ENCODE measurements at places on chromosomes 5 and 9.

DNA sequence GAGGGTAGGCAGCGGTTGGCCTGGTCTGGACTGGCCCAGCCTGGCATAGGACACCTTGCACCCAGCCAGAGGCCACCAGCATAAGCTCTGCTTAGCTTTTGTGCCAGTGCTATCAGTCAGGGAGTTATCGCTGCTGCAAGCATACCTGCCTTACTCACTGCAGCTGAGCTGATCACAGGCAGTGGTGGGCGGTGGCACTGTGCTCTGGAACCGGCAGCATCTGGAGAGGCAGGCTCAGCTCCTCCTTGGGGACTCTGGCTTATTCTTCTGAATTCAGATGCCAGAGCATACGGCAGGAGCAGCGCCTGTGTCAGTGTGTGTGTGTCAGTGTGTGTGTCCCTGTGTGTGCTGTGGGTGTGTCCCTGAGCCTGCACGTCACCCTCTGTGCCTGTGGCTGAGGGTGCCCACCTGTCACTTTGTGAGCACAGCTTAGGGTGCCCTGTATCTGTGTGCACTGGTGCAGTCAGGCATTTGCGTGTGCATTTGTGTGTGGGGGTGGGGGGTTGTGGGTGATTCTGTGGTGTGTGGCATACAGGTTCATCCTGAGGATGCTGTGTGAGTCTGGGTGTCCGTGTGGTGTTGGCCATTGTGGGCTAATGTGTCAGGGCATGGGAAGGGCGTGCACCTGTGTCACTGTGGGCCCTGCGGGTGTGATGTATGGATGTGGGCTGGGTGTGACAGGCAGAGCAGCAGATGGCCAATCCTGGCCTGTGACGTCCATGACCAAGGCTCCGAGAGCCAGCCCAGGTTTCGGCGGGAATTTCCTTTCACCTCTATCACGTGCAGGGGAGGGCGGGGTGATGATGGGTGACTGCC, 23.5 kb downstream of the LMX1B start:
- no peak for DNase-seq

DNA sequence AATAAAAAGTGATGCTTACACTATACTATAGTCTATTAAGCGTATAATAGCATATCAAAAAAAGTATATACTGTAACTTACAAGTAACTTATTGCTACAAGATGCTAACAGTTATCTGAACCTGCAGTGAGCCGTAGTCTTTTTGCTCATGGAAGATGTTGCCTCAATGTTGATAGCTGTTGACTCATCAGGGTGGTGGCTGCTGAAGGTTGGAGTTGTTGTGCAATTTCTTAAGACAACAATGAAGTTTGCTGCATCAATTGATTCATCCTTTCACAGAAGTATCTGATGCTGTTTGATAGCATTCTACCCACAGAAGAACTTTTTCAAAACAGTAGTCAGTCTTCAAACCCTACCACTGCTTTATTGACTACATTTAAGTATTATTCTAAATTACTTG, 7.8 kb upstream of the C9orf40 start:
- no peak for DNase-seq

DNA sequence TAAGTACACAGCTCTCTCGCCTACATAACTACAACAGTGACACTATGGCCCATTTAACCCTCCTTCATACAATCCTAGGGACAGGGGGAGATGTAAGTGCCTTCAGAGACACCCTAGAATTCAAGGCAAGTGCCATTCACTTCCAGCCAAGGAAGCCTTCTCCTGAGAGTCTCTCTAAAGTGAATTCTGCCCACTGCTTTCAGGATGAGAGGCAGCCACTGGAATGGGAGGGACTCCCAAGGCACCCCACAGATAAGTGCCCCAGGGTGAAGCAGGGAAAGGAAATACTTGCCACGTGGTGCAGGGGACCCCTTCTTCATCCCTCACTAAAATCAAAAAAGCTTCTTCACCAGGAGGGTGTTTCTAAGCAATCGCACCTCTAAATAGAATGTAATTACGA, 283.7 kb downstream of the ZNF608 start:
- DNase-seq, result no peak

DNA sequence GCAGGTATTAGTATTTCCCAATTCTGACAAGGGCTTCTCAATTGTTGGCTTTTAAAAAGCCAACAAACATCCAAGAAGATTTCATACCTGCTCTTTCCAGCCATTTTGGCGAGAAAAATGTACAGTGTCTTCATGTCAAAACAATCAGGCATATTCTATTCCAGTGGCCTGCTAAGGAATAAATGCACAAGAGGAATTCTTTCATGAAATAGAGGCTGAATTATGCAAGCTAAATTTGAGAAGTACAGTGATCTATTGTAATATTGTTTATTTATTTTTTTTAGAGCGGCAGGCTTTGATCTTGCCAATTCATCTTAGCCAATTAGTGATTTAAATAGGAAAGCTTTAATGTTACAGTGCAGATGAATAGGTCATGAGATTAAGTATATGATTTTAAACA, 49.3 kb downstream of the NLN start:
- DNase-seq, result no peak

DNA sequence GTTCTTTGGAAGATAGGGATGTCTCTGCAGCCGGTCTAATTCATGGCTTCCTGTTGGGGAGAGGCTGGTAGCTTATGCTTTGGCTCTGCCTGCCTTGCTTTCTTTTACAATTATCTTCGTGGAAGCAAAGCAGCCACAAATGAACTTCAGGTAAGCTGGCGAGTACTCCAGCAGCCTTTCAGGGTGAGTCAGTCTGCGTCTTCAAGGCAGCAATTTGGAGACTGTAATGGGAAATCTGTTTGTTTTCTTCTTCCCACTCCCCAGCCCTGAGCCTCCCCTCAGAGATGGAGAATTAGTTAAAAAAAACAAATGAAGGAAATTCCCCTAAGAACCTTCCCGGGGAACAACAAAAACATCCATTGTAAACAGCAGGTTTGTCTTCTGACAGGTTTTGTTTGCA, 100.1 kb downstream of the PSAT1 start:
- no peak for DNase-seq

DNA sequence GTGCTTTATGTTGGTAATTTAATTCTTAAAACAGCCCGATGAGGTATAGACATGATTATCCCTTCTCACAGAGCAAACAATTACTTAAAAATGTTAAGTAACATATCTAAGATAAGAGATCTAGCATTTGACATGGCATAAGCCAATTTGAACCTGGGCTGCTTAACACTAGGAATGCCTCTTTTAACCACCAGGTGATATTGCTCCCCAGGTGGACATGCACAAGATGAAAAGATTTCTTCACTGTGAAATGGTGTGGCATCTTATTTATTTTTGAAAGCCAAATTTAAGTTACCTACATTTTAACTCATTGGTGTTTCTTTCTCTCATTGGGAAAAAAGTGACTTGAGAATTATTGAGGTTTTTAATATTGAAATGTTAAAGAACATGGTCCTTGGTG, 15.8 kb upstream of the LRRC70 start:
- no peak for DNase-seq

GRCh38 chr5:1329111-1329579, 15.8 kb downstream of the CLPTM1L start:
- no peak for DNase-seq

GRCh38 chr5:102283102-102283797, 12.8 kb downstream of the SLCO4C1 start:
- no peak for DNase-seq

- no peak for DNase-seq
These were observed 19.1 kb upstream of the LAMC3 start for GRCh38 chr9:130989891-130990290.

GRCh38 chr5:58021466-58021865, 438.4 kb downstream of the PLK2 start:
- DNase-seq, result no peak

- DNase-seq, result no peak
These were observed 1.3 kb downstream of the ZBTB34 start for GRCh38 chr9:126861707-126862103.

GRCh38 chr5:39448506-39449128, 23.8 kb upstream of the DAB2 start:
- DNase-seq, result no peak

- DNase-seq, result no peak
These were observed 52.9 kb upstream of the VLDLR start for GRCh38 chr9:2568689-2569088.

DNA sequence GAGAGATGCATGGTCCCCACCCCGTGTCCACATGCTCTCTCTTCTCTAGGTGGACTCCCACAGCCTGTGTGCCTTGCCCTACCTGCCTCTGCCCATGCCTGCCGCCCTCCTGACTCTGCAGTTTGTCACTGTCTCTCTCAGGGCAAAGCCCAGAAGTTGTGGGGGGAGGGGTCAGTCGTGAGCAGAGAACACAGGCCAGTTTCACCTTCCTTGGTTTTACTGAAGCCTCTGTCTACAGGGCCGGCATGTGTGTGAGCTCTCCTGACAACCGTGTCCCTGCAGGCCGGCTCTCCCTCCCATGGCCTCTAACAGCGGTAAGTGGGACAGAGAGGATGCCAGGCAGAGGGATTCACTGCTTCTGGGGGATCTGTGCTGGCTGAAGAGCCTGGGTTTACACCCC, 43.5 kb upstream of the SLC25A51 start:
- DNase-seq, result no peak

DNA sequence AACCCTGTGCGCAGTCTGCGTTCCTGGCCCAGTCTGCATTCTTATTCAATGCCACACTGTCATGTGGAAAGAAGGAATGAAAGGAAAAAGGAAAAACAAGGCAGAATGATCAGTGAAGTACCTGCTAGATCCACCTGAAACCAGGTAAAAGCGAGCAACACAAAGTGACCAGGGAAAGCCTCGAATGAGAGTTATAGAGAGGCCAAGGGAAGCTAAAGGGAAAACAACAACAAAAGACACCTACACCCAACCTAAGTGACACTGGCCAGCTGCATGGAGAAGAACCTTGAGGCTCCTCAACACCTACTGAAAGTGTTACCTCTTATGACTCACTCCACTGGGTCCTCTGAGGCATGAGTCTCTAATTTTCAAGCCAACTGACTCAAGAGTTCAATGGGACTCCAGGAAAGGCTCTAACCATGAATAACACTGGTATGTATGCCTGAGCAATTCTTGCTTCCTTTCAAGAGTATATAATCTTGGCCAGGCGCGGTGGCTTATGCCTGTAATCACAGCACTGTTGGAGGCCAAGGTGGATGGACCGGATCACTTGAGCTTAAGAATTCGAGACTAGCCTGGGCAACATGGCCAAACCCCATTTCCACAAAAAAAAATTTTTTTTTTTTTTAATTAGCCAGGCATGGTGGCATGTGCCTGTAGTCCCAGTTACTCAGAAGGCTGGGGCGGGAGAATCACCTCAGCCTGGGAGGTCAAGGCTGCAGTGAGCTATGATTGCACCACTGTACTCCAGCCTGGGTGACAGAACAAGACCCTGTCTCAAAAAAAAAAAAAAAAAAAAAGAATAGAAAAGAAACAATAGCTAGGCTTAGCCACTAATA, 29.0 kb downstream of the MTMR12 start:
- peak; percentile 6 for DNase-seq

DNA sequence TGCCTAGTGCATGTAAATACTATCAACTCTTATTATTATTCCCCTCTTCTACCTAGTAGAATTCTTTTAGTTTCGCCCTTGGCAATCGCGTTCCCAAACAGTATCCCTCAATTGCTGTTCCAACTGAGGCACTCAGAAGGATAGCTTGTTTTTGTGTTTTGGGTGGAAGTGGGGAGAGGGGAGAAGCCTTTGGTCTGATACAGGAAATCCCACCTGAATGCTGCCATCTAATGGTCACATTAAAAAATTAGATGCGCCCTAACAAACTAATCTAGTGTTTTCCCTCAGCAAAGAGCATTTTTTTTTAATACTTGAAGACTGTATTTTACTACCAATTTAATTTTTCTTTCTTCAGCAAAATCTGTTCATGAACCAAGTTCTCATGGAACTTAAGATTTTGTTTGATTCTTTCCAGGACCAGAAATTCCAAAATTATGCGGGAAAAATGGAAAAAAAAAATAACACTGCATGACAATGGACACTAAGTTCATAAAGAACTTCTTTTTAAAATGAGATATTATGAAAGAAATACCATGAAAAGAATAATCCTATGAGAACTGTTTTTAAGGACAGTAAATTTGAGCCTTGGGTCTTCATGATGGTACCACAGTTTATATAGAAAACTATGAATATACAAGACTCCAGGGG, 22.2 kb upstream of the GLDC start:
- DNase-seq, result no peak

GRCh38 chr5:66438087-66438486, 158.1 kb upstream of the MAST4 start:
- no peak for DNase-seq

GRCh38 chr5:111453747-111454146, 58.6 kb downstream of the STARD4 start:
- DNase-seq, result no peak

DNA sequence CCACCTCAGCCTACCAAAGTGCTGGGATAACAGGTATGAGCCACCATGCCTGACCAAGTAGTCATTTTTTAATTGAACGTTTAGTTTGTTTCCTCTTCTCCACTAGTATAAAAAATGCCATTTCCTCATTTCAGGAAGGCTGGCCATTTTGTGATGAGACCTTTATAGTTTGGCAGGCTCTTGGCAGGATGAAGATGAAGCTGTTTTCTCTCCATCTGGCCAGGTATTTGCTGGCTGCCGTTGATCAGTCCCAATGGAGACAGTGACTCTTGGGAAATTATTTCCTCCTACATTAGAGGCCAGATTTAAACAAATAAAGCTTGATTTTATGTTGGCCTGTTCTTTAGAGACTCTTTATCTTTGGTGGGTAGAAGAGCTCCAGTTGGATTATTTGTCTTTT, 199.0 kb downstream of the ARHGAP26 start:
- DNase-seq, result no peak

DNA sequence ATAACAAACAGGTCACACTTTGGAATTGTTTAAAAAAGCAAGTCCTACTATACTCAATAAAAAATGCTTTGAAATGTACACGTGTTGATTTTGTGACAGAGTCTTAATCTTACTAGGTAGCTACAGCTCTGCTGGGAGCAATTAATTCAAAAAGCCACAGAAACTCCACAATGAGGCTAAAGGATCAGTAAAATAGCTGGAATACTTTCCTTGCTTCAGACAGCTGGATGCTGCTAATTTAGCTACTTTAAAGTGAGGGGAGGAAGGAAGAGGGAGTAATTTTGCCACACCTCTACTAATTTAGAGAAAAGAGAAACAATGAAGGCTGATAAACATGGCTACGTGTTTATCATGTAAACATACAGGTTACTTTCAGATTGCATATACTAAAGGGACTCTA, 927.6 kb upstream of the DMAC1 start:
- DNase-seq, result no peak

DNA sequence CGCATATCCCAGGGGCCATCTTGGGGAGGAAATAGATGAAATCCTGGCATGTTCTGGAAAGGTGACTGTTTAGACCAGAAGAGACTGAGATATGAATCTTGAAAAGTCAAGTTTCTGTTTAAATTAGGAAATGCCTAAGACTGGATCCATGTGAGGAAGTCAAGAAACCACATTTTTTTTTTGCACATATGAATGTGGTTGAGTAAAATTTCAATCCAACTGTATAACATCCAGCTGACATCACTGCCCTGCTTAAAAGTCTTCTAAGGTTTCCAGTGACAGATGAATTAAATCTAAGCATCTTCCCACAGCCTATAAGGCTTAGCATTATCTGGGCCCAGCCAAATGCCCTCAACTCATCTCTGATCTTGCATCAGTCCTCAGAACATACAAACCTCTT, 47.7 kb upstream of the TCERG1 start:
- no peak for DNase-seq

- DNase-seq, result no peak
These were observed 37.1 kb upstream of the RAPGEF6 start for GRCh38 chr5:131671994-131672655.

- no peak for DNase-seq
These were observed 610.9 kb downstream of the CHSY3 start for GRCh38 chr5:130514984-130515690.

- DNase-seq, result no peak
These were observed 257.9 kb downstream of the RASEF start for GRCh38 chr9:82805027-82805426.
